Stimulated activated CD8-positive, alpha-beta memory T cell treated with anti-CD3 and anti-CD28 coated beads, Interleukin-4, amount 100 ng/mL, for 4 hours (primary cell): ENCODE measurements at places on chromosomes 5 and 9.

- no peak for DNase-seq
Observed at GRCh38 chr9:1890201-1890600, 124.9 kb upstream of the SMARCA2 start.

DNA sequence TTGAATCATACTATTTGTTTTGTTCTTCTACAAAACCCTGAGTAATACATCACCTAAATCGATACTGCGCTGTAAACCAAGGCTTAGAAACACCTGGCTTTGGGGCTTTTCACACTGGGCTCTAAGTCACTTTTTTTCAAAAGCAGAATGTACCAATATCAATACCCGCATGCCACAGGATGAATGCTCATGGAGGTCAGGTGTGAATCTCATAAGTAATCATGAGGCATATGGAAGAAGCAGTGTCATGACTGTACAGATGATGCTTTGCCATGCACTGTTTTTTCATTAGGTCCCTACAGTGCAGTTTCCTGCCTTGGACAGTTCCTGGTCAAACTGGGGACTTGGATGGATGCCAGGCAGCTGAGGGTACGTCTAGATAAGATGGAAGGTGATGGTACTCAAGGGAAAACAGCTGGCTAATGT, 49.0 kb upstream of the ATG10 start:
- no peak for DNase-seq

DNA sequence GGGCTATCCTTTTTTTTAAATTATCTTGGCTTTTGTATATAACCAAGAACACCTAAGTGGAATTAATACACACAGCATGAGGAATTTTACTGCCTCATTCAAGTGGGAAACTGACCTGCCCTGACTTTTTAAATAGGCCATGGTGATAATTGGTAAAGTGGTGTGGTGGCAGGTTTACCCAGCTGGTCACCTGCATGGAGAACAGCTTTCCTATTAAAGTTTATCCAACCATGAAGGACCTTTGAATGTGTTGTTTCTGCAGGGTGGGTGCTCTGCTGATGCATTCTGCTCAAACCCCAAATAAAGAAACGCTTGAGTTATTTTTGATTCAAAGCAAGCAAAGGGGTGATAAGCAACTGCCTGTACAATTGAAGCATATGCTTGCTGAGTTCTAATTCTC, 261.0 kb upstream of the GRIN3A start:
- no peak for DNase-seq

- DNase-seq: no peak
Observed at GRCh38 chr9:108743901-108744371, 111.8 kb downstream of the ACTL7B start.

DNA sequence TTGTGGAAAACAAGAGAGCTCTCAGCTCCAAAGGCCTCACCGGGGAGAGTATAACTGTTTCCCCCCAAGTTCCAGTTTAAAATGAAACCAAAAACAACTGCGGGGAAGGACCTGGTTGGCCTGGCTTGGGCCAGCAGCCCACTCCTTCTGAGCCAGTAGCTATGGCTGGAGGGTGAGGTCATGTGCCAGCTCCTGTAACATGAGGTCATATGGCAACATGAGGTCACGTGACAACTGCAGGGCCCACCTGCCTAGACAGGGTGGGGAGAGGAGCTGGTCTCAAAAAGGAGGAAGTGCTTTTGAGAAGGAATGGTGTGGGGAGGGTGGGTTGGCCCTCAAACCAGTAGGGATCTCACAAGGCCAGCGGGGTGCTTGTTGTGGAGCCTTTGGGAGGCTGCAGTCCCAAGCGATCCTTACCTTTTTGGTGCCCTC, 29.3 kb upstream of the CRB2 start:
- DNase-seq: no peak

DNA sequence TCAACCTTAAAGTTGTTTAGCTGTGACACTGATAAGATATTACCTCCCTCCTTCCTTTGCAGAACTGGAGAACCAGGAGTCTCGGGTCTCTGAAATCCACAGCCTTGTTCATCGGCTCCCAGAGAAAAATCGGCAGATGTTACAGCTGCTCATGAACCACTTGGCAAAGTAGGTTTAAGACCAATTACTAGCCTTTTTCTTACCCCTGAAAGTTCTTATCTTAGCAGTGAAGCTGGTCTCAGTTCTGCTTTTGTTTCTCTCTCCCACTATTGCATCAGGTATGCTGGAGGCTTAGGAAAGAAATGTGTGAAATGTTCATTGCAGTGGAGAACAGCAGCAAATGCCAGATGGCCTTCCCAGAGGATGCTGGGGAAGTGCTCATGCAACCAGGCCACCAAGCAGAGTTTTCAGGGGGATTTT, 287.4 kb downstream of the ARHGAP26 start:
- DNase-seq: no peak

DNA sequence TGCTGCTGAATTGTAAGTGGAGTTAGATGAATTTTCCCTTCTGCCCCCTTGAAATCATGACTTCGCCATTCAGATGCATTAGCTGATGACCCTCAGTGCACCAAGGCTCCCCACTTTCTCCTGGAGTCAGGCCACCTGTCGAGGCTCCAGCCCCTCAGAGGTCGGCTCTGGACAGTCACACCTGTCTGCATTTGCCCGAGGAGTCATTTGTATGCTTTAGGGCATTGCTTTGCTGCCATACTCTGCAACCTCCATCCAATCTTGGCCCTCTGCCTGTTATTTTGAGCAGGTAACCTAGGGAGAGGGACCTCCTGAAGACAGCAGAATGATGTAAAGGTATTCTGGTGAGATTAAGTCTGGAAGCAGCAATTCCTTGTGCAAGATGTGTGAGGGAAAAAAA, 144.8 kb downstream of the MACROH2A1 start:
- no peak for DNase-seq

DNA sequence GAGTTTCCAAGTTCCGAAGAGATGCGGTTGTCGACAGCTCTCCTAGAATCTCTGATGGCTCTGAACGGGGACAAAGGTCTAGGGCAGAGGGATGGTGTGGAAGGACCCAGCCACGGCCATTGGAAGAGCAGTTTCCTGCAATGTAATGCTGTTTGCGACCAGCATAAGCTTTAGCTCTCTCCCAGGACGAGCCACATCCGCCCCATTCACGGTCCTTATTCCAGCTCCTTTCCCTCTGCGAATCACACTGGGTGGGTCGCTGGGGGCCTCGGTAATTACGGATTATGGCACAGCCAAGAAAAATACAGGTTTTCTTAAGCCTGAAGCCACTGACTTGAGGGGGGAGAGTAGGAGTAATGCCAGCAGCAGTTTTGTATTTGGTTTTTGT, 22.7 kb downstream of the ANXA2R start:
- DNase-seq: no peak

DNA sequence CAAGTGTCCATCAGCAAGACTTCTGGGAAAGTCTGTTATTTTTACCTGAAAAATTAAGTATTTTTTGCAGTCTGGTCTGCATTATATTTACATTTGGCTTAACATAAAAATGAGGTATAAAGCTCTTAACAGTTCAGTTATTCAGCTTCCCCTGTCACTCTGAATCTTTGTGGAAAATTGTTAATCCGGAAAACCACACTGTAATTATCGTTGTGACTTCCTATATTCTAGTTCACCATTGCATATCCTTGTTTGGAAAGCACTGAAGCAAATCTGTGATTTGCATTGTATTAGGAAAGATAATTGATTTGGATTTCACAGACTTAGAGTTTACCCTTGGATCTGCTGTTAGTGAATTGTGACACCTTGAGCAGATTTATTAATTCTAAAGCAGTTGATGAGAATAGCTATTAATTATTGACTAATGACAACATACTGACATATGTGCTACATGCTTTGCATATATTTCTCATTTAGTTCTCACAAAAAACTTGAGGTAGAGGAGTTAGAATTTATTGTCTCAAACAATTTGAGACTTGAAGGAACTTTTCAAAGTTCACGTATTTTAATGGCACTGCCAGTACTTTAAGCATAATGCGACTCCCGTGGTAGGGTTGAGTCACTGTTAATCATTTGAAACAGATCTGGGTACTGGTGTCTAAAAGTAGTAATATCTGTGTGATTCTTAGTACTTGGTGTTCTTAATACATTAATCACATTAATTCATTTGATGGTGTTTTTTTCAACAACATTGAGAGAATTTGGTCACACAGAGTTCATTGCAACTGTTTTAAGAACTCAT, 71.8 kb upstream of the LRRC70 start:
- DNase-seq: no peak

GRCh38 chr5:153489611-153490010, 859 bp upstream of the GRIA1 start:
- DNase-seq: no peak

DNA sequence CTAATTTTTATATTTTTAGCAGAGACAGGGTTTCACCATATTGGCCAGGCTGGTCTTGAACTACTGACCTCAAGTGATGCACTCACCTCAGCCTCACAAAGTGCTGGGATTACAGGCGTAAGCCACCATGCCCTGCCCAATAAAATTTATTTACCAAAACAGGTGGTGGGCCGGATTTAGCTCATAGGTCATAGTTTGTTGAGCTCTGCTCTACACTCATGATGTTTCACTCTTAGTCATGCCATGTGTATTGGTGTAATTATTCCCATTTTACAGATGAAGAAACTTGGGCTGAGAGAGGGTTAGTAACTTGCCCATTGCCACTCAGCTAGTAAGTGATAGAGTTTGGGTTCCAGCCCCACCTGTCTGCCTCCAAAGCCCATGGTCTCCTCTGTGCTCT, 93.1 kb upstream of the WWC1 start:
- DNase-seq: no peak

- no peak for DNase-seq
Observed at GRCh38 chr5:144040615-144041305, 129.7 kb downstream of the YIPF5 start.

GRCh38 chr9:70569070-70569772, 154.8 kb upstream of the KLF9 start:
- DNase-seq: no peak

- no peak for DNase-seq
Observed at GRCh38 chr9:114729706-114730105, 47.7 kb upstream of the TEX48 start.

- no peak for DNase-seq
Observed at GRCh38 chr5:37859805-37860204, 20.0 kb upstream of the GDNF start.

DNA sequence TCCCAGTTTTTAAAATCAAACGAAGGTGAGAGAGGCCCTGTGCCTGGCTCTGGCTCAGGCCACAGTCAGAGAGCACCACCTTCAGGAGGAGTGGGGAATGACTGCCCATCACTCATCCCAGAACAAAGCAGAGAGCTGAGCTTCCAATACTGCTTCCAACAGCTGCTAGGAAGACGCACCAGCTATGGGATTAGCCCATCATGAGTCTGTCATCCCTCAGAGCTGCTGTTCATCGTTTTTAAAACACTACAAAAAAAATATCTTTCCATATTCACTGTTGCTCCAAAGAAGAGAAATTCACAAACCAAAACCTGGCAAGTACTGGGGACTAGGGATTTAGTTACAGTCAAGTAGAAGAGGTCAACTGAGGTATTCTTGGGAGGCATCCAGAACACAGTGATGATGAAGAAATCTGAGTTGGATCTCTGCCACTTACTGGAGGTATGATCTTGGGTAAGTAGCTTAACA, 102.4 kb downstream of the CDK5RAP2 start:
- no peak for DNase-seq

DNA sequence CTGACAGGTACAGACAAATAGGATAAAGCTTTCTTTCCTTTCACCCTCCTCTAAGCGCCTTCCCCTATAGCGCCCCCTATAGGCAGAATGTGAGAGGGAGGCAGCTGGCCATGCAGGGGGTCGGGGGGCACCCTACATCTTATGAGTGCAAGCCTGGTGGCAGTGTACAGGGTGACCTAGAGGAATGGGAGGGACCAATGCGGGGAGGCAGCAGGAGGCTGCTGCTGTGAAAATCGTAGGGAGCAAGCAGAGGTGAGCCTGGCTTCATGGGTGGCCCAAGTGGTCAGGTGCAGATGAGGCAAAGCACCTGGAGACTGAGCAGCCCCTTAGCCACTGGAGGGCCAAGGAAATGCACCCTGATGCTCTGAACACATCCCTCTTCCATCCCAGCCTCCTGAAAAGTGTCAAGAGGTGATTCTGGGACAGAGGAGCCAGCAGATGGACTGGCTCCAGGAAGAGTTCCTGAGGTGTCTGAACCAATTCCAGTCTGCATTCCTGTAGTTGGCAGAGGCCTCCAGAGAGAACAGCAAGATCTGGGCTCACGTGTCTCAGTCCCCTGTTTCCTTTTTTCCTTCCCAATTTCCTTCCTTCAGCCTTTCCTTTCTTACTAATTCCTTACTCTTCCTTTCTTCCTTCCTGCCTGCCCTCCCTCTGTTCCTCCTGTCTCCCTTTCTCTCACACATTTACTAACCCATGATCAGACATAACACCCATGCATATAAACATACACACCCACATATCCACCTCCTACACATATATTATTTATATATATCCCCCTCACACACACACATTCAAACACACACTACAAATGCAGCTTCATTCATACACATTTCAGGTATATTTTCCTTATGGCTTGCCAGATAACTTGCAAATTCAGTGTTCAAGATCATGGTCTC, 32.8 kb upstream of the GALNT10 start:
- DNase-seq: no peak

DNA sequence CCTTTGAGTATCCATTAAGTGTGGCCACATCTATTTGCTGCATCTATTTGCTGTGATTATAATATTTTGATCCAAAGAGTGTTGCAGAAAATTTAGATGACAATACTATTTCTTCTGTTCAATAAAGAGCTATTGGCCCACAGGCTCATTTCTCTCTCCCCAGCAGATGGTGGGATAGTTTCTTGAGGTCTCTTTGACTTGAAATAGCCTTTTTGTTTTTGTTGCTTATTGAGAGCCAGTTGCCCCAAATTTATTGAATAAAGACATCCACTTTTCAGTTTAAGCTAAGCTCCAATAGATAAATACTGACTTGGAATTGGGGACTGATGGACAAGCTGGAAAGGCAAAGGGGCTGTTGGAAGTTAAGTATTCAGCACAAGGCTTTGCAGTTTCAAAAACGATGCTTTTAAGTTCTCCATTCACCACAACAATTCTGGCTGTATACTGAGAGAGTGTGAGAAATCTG, 290.1 kb upstream of the MPDZ start:
- no peak for DNase-seq

DNA sequence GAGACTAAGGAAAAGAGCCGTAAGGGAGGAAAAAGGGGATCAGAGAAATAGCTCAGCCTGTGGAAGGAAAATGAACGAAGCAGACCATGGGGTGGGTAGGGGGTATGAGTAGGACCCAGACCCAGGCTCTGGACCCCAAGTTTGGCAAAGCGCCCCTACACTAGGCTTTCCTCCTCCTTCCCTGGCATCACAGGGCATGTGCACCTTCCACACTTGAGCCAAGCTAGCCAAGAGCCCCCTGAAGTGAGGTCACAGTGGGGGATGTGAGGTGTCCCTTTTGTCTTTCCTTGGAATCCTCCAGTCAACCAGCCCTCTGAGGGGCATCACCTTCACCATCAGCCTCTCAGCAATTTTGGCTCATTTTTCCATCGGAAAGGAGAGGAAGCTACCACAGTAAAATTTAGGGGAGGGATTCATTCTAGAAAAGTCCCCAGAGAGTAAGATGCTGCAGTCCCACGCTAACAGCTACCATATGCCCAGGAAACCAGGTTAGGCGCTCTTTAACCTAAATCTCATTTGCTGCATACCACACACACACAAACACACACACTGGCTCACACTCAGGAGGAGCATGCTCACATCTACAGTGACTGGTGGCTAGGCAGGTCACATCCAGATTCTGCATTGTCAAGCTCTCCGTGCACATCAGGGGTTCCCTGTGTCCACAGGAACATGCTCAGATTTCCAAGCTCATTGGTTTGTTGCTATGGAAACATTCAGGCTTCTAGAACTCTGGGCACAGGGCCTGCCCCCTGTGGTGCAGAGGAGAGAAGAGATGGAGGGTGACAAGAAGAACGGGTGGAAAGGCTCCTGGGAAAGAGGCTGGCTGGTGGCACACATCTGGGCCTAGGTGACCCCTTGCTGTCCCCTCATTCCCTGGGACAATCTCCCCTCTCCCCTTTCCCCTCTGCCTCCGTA, 9.9 kb downstream of the REEP2 start:
- DNase-seq: no peak
